Fibroblast of the aortic adventitia (primary cell): ENCODE measurements at places on chromosomes 7 and 10.

- DNase-seq = no peak
These were observed 666.7 kb upstream of the FOXK1 start for GRCh38 chr7:4015371-4015770.

- no peak for DNase-seq
These were observed 6.1 kb downstream of the ZNF3 start for GRCh38 chr7:100075418-100075817.

GRCh38 chr10:103816431-103816830 lies 38.9 kb downstream of the SH3PXD2A start:
- peak; percentile 38 for DNase-seq

GRCh38 chr7:103921692-103922091 lies 67.8 kb downstream of the RELN start:
- DNase-seq = no peak

DNA sequence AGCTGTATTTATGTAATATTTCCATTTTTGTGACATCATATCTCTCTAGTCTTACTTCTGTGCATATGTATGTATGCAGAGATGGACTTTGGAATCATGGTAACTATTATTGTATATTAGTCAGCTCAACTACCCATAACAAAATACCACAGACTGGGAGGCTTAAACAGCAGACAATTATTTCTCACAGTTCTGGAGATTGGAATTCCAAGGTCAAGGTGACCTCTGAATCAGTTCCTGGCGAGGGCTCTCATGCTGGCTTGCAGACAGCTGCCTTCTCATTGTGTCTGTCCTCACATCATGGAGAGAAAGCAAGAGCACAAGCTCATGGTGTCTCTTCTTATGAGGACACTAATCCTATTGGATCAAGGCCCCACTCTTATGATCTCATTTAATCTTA lies 79.1 kb downstream of the RAMP3 start:
- DNase-seq = peak; percentile 22
